Activated CD8-positive, alpha-beta memory T cell treated with anti-CD3 and anti-CD28 coated beads, Interleukin-2, amount 10 ng/mL, durations not matched to agents 7 days and 5 days (primary cell): ENCODE measurements at places on chromosomes 4 and X.

GRCh38 chr4:152357206-152357605, 178.7 kb downstream of the FBXW7 start:
- H3K27ac ChIP-seq: no peak overlapping the region
- peaks cover 2% of the 10 kb centered on the region for H3K36me3 ChIP-seq
- H3K27me3 ChIP-seq: no peaks in the 10 kb centered on the region
- H3K4me3 ChIP-seq: no peak overlapping the region
- H3K4me1 ChIP-seq: peaks cover 19% of the 10 kb centered on the region

DNA sequence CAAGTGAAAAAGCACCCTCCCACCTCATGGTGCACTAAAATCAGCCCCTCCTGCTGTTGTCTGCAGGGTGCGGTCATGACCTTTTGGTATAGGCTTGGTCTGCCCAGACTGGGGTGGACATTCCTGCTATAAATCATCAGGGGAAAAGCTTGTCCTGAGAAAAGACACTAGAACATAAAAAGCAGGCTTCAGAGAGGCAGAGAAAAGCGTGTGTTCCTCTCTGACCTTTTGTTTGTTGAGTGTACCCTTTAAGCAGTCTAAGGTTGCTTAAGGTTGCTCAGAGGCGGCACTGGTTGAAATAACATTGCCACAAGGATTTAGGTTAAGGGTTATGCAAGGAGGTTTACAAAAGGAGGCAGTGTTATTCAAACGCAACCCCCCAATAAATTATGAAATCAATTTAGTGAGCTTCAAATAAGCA, 43.5 kb downstream of the CCDC158 start:
- no peak for DNase-seq
- no peaks in the 10 kb centered on the region for H3K36me3 ChIP-seq
- H3K27ac ChIP-seq: no peak overlapping the region
- no peak overlapping the region for H3K4me3 ChIP-seq
- H3K4me1 ChIP-seq: no peaks in the 10 kb centered on the region

DNA sequence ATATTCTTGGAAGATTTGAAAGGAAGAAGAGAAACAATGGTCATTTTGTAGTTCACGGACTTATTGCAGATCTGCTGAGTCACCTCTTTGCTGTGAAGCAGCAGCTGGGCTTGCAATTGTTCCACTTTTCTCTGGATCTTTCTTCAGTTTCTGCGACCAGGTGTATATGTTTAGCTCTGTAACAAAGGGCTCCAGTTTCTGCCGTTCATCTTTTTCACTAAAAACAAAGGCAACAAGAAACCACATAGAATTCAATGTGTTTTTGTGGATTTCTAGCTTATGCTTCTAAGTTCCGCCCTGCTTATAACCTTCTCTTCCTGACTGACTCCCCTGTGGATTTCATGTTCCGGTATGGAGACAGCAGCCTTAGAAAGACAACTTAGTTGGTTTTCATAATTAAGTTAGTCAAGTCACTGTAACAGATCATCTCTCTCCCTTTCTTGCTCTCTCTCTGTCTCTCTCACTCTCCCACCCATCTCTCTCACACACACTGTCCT, 121.6 kb upstream of the EPHA5 start:
- DNase-seq: no peak
- no peak overlapping the region for H3K27ac ChIP-seq
- no peaks in the 10 kb centered on the region for H3K27me3 ChIP-seq

GRCh38 chr4:43816116-43816515, 632.5 kb downstream of the KCTD8 start:
- DNase-seq: no peak
- no peak overlapping the region for H3K27ac ChIP-seq
- no peaks in the 10 kb centered on the region for H3K36me3 ChIP-seq

DNA sequence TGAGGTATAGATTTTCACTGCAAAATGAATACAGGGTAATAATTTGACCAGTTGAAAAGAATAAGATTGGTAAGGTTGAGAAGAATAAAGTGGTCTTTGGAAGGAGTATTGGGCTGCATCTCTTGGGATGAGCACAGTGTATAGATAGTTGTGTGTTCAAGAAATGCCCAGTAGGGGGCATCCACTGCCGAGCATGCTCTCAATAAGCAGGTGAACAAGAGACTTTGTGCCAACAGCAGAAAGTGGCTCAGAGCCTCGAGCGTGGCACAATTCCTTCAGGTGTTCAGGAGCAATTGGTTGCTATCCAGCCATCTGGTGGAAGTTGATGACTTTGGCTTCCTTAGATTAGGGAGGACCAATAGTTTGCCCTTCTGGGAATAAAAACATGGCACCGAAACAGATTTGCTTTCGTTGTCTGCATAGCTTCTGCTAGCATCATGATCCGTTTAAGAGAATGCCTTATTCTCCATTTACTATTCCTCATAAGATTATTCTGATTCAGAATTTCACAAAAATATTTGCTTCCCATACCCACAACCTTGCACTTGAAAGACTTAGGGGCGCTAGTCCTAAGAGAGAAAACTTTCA, 258.1 kb upstream of the NEIL3 start:
- DNase-seq: no peak
- no peaks in the 10 kb centered on the region for H3K4me1 ChIP-seq
- no peak overlapping the region for H3K27ac ChIP-seq
- H3K36me3 ChIP-seq: no peaks in the 10 kb centered on the region
- peaks cover 15% of the 10 kb centered on the region for H3K27me3 ChIP-seq

DNA sequence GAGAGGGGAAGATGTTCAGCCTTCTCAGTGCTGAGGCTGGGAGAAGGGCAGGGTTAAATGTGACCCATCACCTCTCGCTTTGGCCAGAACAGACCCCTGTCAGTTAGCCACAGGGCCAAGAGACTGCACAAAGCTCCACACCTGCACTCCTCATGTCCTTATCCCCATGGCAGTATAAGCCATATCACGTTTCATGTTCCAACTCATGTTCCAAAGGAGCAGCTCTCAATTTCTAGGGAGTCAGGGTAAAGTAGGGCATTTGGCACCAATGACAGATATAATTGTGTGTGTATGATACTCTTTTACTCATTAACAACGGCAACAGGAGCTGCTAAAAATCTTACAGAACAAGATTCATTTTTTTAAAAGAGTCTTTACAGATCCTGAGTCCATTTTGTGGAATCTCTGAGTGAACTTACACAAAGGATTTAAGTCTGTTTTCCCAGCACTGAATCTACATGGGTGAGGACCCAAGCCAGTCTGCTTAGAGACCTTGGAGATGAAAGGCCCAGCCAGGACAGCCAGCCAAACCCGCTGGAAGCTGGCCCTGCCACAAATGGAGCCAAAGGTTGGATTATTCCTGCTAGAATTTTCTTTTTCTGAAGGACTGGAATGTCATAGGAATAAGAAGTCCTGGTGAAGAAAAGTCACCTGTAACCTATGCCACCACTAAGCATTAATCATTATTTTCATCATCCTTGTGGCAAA, 129.1 kb upstream of the SMAD1 start:
- no peak overlapping the region for H3K27ac ChIP-seq
- H3K4me1 ChIP-seq: no peaks in the 10 kb centered on the region
- H3K27me3 ChIP-seq: peaks cover 4% of the 10 kb centered on the region
- no peak for DNase-seq
- no peak overlapping the region for H3K4me3 ChIP-seq

GRCh38 chrX:23959781-23960180, 52.0 kb downstream of the CXorf58 start:
- H3K36me3 ChIP-seq: no peaks in the 10 kb centered on the region
- no peak overlapping the region for H3K4me3 ChIP-seq
- H3K4me1 ChIP-seq: peaks cover 8% of the 10 kb centered on the region
- no peak overlapping the region for H3K27ac ChIP-seq
- no peak for DNase-seq

DNA sequence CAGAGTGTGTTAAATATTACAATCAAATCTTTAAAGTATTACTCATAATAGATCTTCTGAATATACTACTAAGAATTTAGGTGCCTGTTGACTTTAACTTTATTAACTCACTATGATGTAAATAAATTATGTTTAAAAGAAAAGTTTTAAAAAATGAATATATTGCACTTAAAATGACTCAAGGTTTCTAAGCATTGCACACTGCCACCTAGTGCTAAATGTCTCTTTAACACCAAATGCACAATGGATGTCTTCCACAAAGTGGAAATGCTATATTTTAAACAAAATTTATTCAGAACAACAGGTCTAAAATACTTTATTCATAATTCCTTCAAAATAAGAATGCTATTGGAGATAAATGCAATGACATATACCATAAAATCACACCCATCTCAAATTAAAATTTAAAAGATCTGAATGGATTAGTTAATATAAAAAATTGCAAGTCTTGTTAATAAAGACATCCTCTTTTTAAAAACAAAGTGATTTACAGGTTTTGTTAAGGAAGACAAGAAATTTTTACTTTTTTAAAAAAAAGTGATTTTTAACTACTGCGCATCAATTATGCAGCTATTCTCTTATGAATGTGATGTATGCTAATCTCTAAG, 5.5 kb downstream of the INPP4B start:
- peaks cover 26% of the 10 kb centered on the region for H3K27me3 ChIP-seq
- H3K4me1 ChIP-seq: peaks cover 3% of the 10 kb centered on the region
- H3K36me3 ChIP-seq: no peaks in the 10 kb centered on the region
